ENCODE measurements at places on chromosomes 4 and X. TPM values are rescaled to one million over a fixed set of nuclear protein-coding genes. Genes with fewer than 3 reads are reported as not detected.

The GATA1 gene
- polyA plus RNA-seq: 0.22 TPM

The PAGE5 gene
- not detected for polyA plus RNA-seq

The GTPBP6 gene
- polyA plus RNA-seq: 46.9 TPM

The LRIT3 gene
- polyA plus RNA-seq: 0.20 TPM

DNA sequence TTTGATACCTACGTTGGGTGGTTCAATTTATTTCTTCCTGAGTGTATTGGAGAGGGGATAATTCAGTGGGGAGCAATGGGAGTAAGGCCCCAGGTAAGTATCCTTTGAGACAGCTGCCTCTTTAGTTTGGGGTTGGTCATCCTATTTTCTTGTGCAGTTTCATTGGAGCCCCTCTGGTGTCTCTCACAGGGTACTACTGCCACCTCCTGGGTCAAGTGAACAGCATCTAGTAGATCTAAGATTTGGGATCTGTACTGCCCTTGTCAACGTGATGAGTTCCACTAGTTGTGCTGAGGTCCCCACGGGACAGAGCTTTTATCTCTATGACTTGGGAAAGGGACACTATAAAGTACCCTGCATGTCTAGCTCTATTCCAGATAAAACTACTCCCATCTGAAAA lies 80.6 kb downstream of the PBDC1 start:
- peak; percentile 6 for DNase-seq

DNA sequence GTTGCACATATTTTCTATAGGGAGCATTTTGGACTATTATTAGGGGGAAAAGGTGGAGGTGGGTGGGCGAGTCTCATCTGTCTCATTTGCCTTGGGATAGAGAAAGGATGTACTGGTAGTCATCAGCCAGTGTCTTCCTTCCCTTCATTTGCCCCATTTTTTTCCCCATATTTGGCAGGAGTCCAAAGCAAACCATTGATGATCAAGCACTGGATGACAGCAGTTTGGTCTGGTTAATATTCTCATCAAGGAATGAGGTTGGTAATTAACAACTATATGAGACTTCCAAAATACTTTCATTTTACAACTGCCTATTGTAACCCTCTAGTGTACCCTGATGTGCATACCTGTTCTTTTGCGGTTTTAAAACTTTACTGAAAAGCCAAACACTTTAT lies 22.6 kb upstream of the IGFBP7 start:
- DNase-seq: no peak

DNA sequence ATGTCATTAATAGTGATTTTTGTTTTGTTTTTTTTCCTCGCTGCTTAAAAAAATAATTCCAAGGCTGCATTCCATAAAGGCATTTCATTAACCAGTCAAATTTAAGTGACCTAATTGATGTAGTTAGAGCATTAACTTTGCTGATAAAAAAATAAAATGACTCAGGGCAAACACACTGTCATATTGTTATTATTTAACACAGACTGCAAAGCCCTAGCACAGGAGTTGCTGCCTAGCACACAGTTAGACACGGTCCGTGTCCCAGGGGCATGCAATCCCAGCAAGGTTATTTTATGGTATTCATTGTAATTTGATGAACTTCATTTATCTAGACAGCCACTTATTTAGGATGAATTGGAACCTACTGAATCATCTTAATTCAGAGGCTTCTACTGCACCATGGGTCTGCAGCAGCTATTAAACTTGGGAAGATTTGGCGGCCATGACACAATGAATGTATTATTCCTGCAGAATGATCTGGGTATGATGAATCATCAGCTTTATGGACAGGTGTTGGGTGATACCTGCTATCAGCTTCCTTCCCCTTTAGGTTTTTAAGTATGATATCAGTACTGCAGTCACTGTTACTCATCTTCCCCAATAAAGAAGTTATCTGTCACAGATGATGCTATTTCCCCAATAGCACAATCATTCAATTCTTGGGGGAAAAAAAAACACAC lies 182.7 kb downstream of the PPARGC1A start:
- DNase-seq: no peak

- no peak for DNase-seq
These were observed 125.3 kb downstream of the COL4A6 start for GRCh38 chrX:108312957-108313356.

GRCh38 chr4:79297479-79297878 lies 28.4 kb downstream of the NAA11 start:
- no peak for DNase-seq

- no peak for DNase-seq
These were observed 45.7 kb upstream of the GATB start for GRCh38 chr4:151806511-151806927.

DNA sequence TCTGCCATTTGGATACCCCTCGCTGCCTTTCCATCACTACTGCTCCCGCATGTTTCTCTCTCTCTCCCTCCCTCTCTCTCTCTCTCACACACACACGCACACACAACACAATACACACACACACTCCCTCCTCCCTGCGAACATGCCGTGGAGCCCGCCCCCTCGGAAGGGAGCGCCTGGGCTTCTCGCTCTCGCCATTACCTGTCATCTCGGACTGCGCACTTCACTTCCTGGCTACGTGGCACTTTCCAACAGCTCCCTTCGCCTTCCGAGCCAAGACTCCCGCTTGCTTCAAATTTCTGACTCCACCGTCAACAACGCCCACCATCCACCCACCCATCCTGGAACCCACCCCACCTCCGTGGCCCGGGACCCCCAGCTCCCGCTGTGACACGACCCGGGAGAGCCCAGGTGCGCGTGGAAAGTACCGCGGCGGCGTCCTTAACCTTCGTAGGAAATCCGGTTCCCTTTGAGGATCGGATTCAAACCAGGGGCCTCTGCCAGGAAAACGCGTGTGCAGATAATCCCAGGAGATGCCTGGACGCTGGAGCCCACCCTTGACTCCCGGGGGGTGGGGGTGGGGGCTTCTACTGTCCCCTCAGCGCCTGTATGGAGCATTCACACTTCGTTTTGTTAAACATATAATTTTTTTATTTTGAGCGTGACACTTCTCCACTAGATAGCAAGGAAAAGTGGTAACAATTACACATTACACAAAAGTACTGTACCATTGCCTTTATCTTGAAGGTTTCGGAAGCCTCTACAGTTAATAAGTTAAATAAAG lies 12.5 kb downstream of the ARX start:
- no peak for DNase-seq

GRCh38 chr4:43607827-43608461 lies 715.4 kb downstream of the GRXCR1 start:
- no peak for DNase-seq

- no peak for DNase-seq
These were observed 15.9 kb downstream of the CTAG1A start for GRCh38 chrX:154600759-154601374.

DNA sequence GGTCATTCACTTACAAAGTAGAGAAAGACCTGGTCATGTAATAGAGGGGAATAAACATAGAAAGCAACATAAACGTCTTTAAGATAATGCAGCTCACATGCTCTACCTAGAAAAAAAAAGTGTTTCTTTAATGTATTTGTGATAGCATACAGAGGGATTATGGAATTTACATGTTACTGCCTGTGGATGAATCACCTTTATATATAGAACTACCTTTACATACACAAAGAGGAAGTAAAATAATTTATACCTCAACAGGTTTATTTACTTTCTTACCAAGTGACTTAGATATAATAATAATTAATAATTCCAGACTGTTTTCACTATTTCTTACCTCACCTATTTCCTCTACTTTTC lies 81.5 kb downstream of the PPP3CA start:
- no peak for DNase-seq

- DNase-seq: no peak
These were observed 23.8 kb upstream of the ADH7 start for GRCh38 chr4:99458911-99459447.

GRCh38 chr4:76208005-76208765 lies 5.4 kb downstream of the SCARB2 start:
- no peak for DNase-seq

- DNase-seq: no peak
These were observed 1.1 kb downstream of the AFF2 start for GRCh38 chrX:148501386-148502066.
